ENCODE measurements at places on chromosomes 1 and 21.

DNA sequence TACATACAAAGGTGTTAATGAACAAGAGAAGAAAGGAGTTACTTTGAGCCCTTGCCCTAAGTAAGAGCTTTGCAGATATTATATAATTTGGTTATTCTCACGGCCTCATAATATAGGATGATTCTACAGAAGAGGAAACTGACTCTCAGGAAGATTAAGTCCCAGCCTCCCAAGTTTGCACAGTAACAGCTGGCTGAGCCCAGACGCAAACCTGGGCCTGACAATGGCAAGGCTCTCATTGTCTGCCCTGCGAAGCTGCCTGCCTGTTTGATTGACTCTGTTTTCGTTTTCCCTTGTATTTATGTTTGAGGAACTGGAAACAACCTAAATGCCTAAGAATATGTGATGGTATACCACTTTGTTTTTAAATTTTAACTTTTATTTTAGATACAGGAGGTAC lies 76.2 kb upstream of the PGBD5 start:
- DNase-seq = no peak

DNA sequence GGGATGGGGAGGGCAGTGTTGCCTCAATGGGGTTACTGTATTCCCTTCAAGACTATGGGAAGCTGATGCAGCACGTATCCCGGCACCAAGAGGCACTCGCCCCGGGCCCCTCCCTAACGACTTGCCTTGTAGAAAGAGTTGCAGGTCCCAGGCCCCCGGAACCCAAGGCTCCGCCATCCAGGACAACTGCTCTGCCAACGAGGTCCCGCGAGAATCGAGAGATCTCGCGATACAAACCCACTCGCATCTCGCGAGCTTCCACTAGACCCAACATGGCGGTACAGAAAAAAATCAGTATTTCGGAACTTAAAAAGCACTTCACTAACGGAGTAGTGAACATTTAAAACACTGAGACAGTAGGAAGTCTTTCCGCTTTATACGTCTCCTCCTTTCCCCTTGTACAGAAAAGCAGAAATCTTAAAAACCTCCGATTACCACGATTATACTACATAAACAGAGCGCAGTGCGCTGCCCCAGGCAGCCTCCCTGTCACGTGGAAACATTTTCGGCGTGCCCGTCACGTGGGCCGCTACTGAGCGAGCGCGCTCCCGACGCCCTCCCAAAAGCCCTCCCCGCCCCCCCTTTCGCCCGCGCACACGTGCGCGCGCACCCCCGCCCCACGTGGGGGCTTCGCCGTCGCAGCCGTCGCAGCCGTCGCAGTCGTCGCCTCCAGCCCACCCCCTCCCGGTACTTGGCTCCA lies at the start of gene ZZZ3:
ZZZ3 (minus strand) TSS at position 199 of the 700 bp plus-strand sequence. CDS start 49,304 bp downstream, outside the sequence.
- peak; percentile 96 for DNase-seq

DNA sequence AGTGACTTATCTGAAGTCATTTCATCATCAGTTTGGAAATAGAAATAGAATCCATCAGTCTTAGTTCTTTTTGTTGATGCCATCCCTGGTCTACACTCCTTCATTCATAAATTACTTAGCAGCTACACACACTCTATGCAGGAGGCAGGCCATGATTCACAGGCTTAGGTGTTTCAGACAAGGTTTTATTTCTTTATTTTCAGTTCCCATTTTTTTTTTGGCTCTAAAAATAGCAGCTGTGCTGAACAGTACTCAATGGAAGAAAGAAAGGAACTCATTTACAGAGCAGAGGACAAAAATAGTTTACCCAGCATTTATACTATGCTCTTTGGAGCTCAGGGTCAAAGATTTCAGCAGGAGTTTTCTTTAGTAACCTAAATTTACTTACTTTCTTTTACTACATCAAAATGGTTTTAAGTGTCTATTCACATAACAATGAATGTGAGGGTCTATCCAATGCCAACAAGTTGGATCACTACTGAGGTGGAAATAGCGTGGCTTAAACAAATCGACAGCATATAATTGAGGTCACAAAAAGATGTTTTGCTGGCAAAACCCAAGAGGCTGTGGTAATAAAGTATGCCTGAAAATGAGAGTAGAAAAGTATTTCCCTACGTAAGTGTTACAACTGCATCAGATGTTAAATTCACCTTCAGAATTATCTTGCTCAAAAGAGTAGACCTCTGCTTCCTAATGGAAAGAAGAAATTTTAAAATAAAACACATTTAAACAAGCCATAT lies 7.7 kb downstream of the KRTAP19-8 start:
- DNase-seq = no peak

GRCh38 chr1:61244114-61244513 lies 161.8 kb downstream of the NFIA start:
- no peak for DNase-seq

DNA sequence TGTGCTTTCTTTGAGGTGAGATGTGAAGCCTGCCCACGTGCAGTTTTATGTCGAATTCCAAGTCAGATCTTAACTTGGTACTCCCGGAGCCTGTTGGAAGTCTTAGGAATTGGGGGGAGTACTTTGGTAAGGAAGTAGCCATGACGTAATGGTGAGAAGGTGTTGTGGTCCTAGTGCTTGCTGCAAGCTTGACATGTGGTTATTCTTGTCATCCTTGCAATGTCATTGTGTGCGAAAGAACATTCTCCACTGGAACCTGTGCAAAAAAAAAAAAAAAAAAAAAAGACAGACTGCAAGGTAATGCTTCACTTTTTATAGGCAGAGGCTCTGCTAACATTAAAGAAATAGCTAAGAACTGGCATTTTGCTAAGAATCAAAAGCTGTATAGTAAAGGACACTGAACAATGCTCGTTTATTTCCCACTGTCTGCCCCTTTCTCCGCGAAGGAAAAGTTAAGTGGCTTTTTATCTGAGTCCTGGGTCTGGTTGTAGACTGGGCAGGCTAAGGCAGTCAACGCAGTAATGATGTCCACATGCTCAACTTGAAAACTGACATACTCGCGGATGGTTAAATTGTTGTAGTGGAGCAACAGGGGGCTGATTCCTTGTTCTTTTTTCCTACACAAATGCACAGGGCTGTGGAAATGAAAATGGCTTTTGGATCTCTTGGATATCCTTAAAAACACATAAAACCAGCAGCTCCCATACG lies 2.1 kb downstream of the KAZN start:
- DNase-seq = no peak

DNA sequence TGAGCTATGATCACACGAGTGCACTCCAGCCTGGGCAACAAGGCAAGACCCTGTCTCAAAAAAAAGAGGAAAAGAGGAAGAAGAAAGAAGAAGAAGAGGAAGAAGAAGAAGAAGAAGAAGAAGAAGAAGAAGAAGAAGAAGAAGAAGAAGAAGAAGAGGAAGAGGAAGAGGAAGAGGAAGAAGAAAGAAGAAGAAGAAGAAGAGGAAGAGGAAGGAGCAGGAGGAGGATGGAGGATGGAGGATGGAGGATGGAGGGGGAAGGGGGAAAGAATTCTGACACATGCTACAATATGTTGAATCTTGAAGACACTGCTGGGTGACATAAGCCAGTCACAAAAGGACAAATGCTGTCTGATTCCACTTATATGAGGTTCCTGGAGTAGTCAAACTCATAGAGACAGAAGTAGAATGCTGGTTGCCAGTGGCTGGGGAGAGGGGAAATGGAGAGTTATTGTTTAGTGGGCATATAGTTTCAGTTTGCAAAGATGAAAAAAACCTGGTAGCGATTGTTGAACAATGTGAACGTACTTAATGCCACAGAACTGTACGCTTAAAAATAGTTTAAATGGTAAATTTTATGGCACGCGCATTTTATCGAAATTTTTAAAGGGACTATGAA lies 47.3 kb upstream of the COA6 start:
- peak; percentile 13 for DNase-seq

- no peak for DNase-seq
These were observed 201.6 kb upstream of the PLXNA2 start for GRCh38 chr1:208445758-208446203.
